Naive thymus-derived CD8-positive, alpha-beta T cell (primary cell): ENCODE measurements at places on chromosomes 1 and 21.

GRCh38 chr1:6321205-6321604, 60.3 kb upstream of the GPR153 start:
- no peak for DNase-seq

DNA sequence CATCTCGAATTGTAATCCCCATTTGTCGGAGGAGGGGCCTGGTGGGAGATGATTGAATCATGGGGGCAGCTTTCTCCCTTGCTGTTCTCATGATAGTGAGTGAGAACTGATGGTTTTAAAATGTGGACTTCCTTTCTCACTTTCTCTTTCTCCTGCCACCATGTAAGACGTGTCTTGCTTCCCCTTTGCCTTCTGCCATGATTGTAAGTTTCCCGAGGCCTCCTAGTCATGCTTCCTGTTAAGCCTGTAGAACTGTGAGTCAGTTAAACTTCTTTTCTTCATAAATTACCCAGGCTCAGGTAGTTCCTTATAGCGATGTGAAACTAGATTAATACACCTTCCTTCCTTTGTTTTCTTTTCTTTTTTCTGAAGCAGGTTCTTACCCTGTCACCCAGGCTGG, 13.9 kb downstream of the DNAJC6 start:
- no peak for DNase-seq

GRCh38 chr1:20440785-20441200, 45.2 kb downstream of the CAMK2N1 start:
- peak; percentile 30 for DNase-seq

DNA sequence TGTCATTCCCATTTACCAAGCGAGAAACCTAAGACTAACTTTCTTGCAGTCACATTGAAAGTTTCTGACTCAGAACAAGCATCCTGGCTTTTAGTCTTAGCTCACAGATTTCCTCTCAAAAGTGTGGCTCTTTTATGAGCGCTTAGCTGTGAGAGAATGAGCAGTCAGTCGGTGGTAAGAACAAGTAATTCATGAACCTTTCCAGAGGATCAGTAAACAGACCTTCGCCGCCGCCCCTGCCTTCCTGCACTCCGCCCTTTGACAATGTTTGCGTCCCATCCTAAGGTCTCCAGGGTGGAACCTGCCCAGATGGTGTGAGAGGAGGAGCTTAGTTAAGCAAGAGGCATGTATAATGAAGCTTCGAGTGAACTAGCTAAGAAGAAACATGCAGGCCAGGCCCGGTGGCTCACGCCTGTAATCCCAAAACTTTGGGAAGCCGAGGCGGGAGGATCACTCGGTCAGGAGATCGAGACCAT, 142.4 kb downstream of the GLUL start:
- DNase-seq = no peak

GRCh38 chr1:25541889-25542658, 1.3 kb upstream of the LDLRAP1 start:
- no peak for DNase-seq
